IPS DF 6.9 (cell line): ENCODE measurements at places on chromosomes 5 and 9.

GRCh38 chr5:131747180-131748105 lies 49.4 kb downstream of the FNIP1 start:
- DNase-seq: no peak

- DNase-seq: peak; percentile 41
Observed at GRCh38 chr5:14035859-14036503, 91.5 kb upstream of the DNAH5 start.

DNA sequence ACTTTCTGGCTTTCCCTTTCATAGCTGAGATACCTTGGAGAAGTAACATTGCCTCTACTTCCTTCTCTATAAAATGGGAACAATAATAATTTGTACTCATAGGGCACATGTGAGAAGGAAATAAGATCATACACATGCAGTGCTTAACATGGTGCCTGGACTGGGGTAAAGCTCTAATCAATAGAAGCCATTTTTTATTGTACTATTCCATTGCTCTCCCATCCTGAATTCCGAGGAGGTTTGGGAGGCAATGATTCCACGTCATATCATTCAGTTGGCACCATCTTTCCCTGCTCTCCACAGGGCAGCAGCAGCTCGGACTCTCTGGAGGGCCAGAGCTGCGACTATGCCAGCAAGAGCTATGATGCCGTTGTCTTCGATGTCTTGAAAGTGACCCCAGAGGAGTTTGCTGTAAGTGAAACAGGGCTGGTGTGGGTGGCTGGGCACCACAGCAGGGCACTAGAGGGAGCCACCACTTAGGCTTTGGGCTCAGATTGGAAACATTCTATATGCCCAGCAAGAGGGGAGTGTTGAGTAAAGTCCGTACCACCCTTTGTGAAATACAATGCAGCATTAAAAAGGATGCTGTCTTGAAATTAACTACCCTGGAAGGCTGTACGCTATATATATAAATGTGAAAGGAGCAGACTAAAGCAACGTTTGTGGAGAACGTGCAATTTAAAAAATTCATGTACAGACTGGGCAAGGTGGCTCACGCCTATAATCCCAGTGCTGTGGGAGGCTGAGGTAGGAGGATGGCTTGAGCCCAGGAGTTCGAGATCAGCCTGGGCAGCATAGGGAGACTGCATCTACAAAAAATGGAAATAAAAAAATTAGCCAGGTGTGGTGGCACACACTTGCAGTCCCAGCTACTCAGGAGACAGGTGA lies 51.2 kb downstream of the RALGPS1 start:
- DNase-seq: peak; percentile 18

GRCh38 chr9:16561121-16561520 lies 309.3 kb downstream of the BNC2 start:
- DNase-seq: no peak

- no peak for DNase-seq
Observed at GRCh38 chr9:126582427-126582826, 31.3 kb upstream of the LMX1B start.

GRCh38 chr5:144414202-144415029 lies 243.7 kb downstream of the KCTD16 start:
- DNase-seq: no peak

GRCh38 chr9:79616013-79616412 lies 44.2 kb downstream of the TLE4 start:
- no peak for DNase-seq

- DNase-seq: no peak
Observed at GRCh38 chr5:135112008-135112725, 78.1 kb upstream of the PITX1 start.

DNA sequence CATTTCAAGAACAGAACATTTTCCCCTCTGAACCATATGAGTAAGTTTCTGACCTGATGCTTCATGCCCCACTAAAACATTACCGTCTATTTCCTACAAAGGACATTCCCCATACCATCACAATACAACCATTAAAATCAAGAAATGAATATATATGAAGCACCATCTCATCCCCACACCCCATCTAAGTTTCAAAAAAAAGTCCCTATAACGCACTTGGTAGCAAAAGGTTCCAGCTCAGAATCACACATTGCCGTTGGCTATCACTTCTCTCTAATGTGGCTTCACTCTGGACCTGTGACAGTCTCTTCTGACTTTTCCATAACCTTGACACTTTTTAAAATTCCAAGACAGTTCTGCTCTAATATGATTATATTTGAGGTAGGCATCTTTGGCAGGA lies 5.9 kb downstream of the EMB start:
- DNase-seq: no peak

GRCh38 chr5:133222040-133222439 lies 170.2 kb downstream of the HSPA4 start:
- no peak for DNase-seq

- DNase-seq: no peak
Observed at GRCh38 chr9:98281281-98281680, 25.8 kb upstream of the TBC1D2 start.

GRCh38 chr5:145854651-145855258 lies 18.1 kb downstream of the GRXCR2 start:
- DNase-seq: no peak

- no peak for DNase-seq
Observed at GRCh38 chr9:112530751-112531205, 44.2 kb downstream of the KIAA1958 start.

GRCh38 chr5:14460844-14461398 lies 120.7 kb upstream of the OTULINL start:
- no peak for DNase-seq

DNA sequence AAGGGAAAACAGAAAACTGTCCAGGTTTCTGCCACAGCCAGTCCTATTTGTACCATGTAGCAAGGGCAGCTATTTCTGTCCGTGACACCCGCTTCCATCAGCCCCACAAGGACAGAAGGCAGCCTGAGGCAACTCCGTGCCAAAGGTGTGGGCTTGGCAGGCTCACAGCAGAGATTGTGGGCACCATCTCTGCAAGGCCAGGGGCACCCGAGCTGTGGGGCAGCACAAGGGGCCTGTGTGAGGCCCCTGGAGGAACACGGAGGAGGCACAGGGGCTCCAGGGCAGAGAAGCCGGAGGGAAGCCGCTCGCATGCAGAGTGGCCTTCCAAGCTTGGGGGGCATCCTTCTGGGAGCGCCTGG lies 43.5 kb downstream of the COL23A1 start:
- DNase-seq: no peak

DNA sequence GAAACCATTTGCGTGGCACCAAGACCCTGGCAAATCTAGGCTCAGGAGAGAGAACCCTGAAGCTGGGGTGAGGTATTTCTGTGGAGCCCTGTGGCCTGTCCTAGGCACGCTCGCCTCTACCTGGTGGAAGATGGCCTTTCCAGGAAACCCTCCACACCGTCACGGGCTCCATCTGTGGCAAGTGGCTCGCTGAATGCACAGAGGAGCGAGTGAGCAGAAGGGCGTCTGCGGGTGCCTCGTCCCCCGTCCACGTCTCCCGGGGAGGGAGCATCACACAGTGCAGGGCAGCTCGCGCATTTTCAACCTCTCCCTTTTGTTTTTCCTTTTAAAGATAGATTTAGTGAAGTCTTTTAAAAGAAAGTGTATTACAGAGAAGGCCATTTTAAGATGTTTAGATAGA lies 25.3 kb upstream of the RASGEF1C start:
- DNase-seq: no peak

DNA sequence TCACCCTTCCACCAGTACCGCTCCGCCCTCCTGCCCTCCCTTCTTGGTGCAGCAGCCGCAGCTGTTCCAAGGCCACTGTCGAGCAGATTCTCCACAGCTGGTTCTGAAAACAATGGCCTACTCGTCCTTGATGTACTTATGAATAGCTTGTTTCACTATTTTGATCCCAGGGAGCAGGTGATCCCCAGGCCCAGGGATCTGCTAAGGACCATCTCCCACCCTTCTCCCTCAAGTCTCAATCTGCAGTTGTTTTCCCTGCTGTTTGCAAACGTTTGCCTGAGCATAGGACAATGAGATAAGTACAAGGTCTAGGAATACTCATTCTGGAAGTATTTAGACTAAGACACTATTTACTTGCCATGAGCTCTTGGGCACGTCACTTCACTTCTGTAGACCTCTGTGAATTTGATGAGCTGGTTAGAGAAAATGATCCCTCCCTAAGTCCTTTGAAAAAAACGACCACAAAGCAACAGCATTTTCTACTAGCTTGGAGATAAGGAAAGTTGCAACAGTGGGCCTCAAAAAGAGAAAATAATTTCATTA lies 1.8 kb downstream of the LURAP1L start:
- DNase-seq: no peak
